Inflammatory macrophage treated with lipopolysaccharide for 1 hour (primary cell): ENCODE measurements at places on chromosomes 3 and 15.
A peak's percentile ranks its signal among the peaks of the same experiment; 100 is the strongest.

DNA sequence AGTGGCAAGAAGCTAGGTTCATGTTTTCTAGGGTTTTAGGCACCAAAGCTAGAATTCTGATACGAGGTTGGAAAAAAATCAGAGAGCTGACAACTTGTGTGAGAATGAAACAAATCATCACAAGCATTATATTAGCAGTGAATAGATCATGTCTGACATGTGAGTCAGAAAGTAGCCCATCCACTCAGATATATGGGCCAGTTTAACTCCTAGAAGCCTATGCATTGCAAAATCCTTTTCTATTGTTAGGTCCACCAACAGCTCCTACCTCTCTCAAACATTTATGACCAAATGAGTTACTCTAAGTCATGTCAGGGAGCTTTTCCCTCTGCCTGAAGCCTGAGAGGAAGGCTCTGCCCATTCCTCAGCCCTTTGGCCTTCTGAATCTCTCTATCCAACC is 44.0 kb downstream of the KBTBD12 start:
- DNase-seq = no peak

GRCh38 chr3:149720918-149721317 is 31.4 kb downstream of the COMMD2 start:
- no peak for DNase-seq

- DNase-seq = no peak
Measured at GRCh38 chr15:98954411-98954810, 53.2 kb downstream of the PGPEP1L start.

GRCh38 chr3:138418601-138419206 is 15.7 kb upstream of the ESYT3 start:
- no peak for DNase-seq

- peak; percentile 93 for DNase-seq
Measured at GRCh38 chr15:72783004-72783639, 436 bp downstream of the ADPGK start.

GRCh38 chr15:27328608-27329007 is 357.6 kb downstream of the GABRG3 start:
- no peak for DNase-seq

DNA sequence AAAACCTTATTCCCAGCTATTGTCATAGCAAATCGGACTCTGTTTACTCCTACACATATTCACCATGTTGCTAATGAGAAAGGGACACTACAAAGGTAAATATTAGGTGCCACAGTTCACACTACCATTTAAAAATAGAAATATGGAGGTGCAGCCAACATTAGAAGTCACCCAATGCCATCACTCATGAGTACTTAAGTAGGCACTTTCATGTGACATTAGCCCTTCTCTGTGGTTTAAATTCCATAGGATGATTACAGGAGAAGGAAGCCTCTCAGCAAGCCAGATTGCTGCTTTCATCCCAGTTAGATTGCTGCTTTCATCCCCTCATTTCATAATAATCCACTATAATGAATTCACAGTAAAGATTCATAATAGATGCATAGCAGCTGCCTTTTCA is 376.8 kb upstream of the ALCAM start:
- DNase-seq = no peak

DNA sequence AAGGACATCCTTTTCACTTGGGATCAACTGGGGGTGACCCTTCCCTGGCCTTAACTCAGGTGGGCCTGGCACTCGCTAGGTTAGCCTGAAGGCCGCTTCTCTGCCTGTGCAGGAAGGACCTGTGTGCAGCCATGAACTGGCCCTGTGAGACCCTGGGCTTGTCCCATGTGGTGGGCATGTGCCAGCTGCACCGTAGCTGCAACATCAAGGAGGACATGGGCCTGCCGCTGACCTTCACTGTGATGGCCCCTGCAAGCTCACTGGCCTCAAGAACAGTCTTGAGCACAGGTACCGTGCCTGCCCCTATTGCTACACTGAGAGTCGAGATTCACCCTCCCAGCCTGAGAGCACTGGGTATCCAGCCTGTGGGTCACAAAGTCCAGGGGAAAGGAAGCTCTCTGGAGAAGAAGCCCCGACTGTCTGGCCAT is 43.0 kb downstream of the SAXO2 start:
- no peak for DNase-seq

DNA sequence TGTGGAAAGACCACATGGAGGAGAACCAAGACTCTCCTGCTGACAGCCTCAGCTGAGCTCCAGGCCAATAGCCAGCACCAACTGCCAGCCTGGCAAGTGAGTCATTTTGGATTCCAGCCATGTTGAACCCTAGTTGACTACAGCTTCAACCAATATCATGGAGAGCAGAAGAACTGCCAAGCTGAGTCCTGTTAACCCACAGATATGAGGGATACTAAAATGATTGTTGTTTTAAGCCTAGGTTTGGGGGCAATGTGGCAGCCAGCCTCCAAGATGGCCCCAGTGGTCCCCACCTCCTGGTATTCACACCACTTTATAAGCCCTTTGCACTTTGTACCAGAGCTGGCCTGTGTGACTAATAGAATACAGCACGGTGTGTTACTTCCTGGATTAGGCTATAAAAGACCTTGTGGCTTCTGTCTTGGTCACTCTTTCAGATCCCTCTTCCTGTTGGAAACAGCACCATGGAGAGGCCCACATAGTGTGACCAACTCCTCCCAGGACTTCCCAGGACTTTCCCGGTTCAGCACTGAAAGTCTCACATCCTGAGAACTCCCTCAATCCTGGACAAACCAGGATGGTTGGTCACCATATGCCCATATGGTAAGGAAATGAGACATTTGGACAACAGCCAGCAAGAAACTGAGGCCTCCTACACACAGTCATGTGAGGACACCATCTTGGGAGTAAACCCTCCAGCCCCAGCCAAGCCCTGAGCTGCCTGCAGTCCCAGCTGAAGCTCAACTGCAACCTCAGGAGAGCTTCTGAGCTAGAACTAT is 32.4 kb upstream of the CDV3 start:
- peak; percentile 78 for DNase-seq

GRCh38 chr3:43874731-43875130 is 184.0 kb downstream of the ABHD5 start:
- DNase-seq = no peak

GRCh38 chr3:141164852-141165251 is 66.8 kb upstream of the PXYLP1 start:
- DNase-seq = no peak

GRCh38 chr3:126743781-126744180 is 39.7 kb downstream of the CHCHD6 start:
- no peak for DNase-seq

GRCh38 chr15:35629766-35630165 is 83.8 kb upstream of the DPH6 start:
- DNase-seq = no peak

DNA sequence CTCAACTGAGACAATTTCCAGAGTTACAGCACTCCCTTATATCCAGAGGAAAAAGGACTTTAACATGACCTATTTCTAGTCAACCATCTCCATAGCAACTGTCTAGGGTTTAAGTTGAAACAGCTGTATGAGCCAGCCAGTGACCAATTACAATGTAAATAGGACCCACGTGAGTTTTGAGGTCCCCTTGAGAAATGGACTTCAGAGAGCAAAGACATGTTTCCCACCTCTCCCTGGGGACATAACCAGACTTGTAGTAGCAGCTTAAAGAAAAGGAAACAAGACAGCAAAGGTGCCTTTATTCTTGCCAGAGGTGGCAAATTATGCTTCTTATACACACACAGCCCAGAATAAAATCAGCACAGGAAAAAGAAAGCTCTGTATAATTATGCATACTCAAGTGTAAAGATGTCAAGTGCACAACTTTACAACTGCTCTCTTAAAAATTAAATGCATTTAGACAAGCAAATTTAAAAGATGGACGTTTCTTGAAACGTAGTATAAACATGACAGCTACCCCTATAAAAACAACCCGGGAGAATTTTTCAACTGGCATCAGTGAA is 40.2 kb downstream of the SUMF1 start:
- peak; percentile 100 for DNase-seq

DNA sequence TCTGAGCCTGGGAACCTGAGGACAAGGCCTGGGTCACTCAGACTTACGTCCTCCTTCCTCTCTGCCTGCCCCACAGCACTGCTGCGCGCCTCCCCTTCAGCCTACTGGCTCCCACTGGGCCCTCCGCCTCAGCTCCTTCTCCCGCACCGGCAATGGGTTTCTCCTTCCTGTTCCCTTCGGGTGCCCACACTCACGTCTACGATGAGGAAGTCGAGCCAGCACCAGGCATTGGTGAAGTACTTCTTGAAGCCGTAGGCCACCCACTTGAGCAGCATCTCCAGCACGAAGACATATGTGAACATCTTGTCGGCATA is 70.0 kb downstream of the EXOG start:
- DNase-seq = no peak

DNA sequence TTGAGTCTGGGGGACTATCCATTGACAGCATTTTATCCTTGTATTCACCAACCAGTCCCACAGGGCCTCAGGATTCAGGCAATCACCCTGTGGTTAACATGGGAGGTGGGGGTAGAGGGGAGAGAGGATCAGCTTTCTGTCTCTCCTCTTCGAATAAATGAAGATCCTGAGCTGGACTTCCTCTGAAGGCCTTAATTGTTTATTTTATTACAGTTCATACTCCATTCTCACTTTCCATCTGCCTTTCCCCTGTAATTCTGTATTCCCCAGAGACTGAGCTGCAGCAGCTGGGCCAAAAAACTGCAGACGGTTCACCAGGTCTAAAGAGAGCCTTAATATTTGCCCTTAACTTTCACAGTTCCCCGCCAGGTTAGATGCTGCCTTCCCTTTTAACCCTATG is 11.9 kb downstream of the TAGLN3 start:
- DNase-seq = no peak

DNA sequence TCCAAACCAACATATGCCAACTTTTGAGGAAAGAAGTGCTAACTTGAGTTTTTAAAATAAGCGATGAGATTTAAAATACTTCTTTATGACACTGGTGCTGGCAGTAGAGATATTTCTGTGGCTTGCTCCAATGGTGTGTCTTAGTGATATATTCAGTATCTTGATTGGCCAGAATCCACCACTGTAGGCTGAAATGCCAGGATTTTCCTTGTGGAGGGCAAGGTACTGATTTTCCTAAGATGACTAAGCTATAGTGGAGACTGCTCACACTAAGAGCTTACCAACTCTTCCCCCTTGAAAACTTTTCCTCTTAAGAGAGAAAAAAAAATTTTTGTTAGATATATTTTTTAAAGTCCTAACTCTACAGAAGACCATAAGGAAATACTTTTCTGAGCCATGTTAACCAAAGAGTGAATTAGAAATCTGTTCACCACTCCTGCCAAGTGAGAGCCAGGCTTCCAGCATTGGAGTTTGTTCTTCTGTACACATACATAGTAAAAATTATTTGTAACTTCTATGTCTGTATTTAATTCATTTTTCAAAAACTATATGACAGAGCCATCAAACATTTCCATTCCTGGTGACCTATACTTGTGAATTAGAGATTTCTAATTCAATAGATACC is 109.1 kb downstream of the PPP2R3A start:
- DNase-seq = no peak

GRCh38 chr3:34808287-34808686 is 831.0 kb upstream of the ARPP21 start:
- no peak for DNase-seq

GRCh38 chr15:64131547-64131946 is 20.0 kb upstream of the SNX22 start:
- DNase-seq = peak; percentile 21

DNA sequence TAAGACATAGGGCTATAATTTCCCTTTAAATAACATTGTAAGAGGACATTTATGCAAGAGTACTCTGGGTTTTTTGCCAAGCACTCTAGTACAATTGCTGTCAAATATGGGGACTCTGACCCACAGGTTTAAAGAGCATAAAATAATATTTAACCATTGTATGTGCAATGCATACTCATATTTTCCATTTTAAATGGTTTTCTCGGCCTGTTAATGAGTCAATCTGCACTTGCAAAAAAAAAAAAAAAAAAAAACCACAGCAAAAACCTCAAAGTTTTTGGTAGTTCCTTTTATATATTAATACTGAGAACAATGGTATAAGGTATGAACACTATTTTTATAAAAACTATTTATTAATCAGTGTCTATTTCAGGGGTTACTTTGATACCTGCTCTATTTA is 304.0 kb upstream of the CBLB start:
- no peak for DNase-seq

GRCh38 chr15:61654002-61654740 is 406.1 kb downstream of the VPS13C start:
- DNase-seq = no peak

DNA sequence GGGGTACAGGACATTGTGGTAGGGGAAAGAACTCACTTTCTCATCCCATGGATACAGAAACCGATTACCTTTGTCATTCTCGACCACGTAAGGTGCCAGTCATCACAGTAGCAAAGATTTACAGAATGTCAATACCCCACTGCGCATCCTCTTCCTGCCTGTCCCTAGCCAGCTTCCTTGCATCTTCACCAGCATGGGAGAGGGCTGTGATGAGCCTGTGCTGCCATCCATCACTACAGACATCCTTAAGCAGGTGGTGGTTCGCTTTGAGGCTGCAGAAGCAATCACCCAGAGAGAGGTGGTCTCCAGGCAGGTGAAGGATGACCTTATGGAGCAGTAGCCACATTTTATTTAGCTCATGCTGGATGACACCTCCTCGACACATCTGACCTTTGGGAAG is 23.3 kb upstream of the ARIH1 start:
- no peak for DNase-seq

- DNase-seq = no peak
Measured at GRCh38 chr3:11513817-11514135, 129.9 kb downstream of the VGLL4 start.

DNA sequence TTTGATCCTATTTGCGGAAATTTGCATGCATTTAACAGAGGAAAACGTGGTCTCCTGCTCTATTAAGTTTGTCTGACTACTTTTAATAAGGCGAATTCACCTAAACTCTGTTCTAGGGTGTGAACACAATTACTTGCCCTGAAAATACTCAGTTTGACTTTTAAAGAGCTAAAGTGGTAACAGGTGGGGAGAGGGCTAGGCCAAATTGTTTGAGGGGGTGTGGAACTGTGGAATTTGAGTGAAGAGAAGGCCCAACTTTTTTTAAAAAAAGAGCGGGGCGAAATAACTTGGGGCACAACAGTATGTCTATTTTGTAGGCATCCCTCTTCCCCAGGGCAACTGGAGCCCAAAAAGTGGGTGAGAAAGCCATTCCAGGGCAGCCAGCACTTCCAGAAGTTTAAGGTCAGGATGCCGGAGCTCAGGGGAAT is 580 bp upstream of the FXR1 start:
- no peak for DNase-seq
